HFFc6 (cell line): ENCODE measurements at places on chromosomes 7 and 10. TPM values are rescaled to one million over a fixed set of nuclear protein-coding genes. Genes with fewer than 3 reads are reported as not detected.
A peak's percentile ranks its signal among the peaks of the same experiment; 100 is the strongest.

DNA sequence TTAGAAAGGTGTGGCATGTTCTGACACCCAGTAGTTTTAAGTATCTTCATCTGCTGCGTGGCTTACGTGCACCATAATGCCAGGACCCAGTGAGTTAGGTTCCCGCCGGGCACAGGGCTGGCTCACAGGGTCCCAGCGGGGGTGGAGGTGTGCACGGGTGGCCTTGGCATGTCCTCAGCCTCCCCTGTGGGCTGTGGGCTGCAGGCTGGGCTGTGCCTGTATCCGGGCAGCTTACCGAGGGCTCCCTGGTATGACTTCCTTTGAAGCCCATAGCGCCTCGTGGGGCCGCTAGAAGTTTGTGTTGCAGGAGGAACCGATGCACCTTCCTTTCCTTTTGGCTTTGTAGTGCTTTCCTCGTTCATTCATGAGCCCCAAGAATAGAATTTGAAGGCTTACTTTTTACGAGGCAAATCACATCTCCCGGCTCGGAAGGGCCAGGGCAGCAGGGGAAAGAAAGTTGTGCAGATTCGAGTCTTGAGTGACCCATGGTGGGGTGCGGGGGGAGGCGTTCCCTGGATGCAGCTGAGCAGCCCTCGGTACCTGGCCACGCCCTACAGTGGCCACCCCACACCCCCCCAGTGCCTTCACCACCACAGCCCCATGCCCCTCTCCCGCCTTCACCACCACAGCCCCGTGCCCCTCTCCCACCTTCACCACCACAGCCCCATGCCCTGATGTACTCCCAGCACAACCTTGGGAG lies 113.2 kb downstream of the WDR37 start:
- no peak for DNase-seq
- H3K27ac ChIP-seq: no peak overlapping the region
- H3K4me3 ChIP-seq: no peak overlapping the region

DNA sequence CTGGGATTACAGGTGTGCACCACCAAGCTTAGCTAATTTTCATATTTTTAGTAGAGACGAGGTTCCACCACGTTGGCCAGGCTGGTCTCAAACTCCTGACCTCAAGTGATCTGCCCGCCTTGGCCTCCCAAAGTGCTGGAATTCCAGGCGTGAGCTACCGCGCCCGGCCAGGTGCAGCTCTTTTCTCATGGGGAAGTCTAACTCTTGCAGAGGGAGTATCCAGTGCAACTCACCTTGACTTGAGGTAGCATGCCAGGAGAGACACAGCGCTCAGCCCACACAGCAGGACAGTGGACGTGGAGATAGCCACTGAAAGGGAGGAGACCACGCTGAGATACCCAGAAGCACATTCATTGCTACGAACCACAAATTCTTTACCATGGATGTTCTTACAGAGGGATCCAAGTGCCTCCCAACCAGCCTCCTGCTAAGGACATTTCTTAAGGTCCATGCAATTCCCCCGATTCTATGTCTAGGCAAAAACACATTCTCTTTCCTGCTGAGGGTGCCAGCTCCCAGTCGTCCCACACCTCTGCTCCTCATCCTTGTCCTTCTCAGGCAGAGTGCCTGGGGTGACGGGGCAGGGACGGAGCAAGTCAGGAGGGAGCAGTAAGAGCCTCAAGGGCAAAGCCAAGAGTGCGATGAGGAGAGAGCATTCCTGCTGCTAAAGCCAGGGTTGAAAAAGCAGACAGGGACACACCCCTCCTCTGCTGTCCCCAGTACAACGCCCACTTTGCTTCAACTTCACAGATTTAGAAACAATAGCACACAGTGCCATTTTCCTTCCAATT lies 21.0 kb downstream of the IL15RA start:
- H3K27me3 ChIP-seq: peaks cover 3% of the 10 kb centered on the region
- no peak for DNase-seq
- no peaks in the 10 kb centered on the region for H3K36me3 ChIP-seq
- no peak overlapping the region for H3K27ac ChIP-seq
- no peak overlapping the region for H3K4me3 ChIP-seq

DNA sequence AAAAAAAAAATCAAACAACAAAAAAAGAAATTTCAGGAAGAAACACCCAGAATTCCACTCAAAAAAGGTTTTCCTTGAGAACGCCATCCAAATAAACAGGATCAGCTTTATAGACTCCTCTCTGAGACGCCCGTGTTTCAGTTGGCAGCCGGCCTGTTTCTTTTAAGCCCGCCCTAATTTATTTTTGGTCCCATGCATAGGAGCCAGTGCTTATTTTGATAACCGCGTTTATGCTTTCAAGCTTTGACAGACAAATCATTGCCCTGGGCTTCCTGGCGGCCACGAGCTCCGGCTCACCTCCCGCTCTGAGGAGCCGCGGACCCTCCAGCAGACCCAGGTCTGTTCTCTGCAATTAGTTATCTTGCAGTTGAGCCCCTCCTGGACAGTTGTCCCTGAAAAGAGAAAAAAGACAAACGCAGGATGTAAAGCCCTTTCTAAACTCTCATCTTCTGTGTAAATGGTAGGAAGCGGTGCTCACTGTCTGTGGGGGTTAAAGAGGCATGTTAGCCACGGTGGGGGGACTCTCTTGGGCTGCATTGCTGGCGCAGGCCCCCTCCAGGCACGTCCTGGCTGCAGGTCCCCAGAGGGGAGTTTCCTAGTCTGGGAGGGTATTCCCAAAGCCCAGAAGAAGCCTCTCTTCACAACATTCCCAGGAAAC lies 22.2 kb upstream of the UNCX start:
- H3K27me3 ChIP-seq: peaks cover 56% of the 10 kb centered on the region
- H3K4me3 ChIP-seq: no peak overlapping the region
- no peak overlapping the region for H3K27ac ChIP-seq

GRCh38 chr10:132463333-132464255 lies 66.6 kb downstream of the PWWP2B start:
- H3K27me3 ChIP-seq: peaks cover 6% of the 10 kb centered on the region; the same call in 1 of the 2 replicates
- H3K4me3 ChIP-seq: no peak overlapping the region
- no peaks in the 10 kb centered on the region for H3K36me3 ChIP-seq
- H3K4me1 ChIP-seq: 0 out of 2 replicates have a peak, but pooled peaks cover 4% of the 10 kb centered on the region

- H3K36me3 ChIP-seq: no peaks in the 10 kb centered on the region
- H3K4me1 ChIP-seq: peaks cover 50% of the 10 kb centered on the region
- DNase-seq: no peak
- no peaks in the 10 kb centered on the region for H3K27me3 ChIP-seq
- peak overlapping the region; percentile 86 for H3K27ac ChIP-seq
- peak overlapping the region; percentile 51; the same call in 1 of the 2 replicates for H3K4me3 ChIP-seq
Measured at GRCh38 chr10:109430799-109431198, 492.5 kb downstream of the XPNPEP1 start.

COL13A1 gene
- 37.0 to 41.0 TPM (median 40.8 TPM) in 3 replicates for total RNA-seq

DNA sequence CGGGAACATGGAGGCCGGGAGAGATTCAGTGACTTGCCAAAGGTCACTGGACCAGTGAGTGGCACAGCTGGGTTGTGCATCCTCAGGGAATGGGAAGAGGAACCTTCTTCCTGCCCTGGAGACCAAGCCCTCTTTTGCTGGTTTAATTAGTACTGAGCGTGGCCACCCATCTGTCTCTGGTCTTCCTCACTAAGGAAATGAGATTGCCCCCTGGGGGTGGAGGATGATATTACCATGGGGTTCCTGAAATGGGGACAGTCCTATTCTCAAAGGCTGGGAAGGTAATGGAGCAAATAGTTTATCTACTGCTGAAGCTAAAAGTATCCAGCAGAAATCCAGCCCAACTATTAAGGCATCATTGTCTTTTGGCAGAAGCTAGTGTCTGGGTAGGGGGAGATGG lies 98.6 kb upstream of the FGFR2 start:
- H3K27me3 ChIP-seq: peaks cover 5% of the 10 kb centered on the region
- no peak overlapping the region for H3K27ac ChIP-seq
- no peak overlapping the region for H3K4me3 ChIP-seq
- no peaks in the 10 kb centered on the region for H3K36me3 ChIP-seq
- DNase-seq: no peak

SUGCT gene
- total RNA-seq: 11.3 to 18.1 TPM (median 16.8 TPM) in 3 replicates

GSTO2 gene
- total RNA-seq: 2.5 to 14.1 TPM (median 3.2 TPM) in 3 replicates
